Activated CD4-positive, alpha-beta memory T cell treated with anti-CD3 and anti-CD28 coated beads for 36 hours (primary cell): ENCODE measurements at places on chromosomes 2 and 18. TPM values are rescaled to one million over a fixed set of nuclear protein-coding genes. Genes with fewer than 3 reads are reported as not detected.

Gene SIX3
- total RNA-seq = not detected

Gene TSPYL6
- total RNA-seq = not detected

Gene SFTPB
- total RNA-seq = not detected

Gene CDKL4
- 0.14 TPM for total RNA-seq

Gene SIGLEC15
- total RNA-seq = not detected

Gene CNGA3
- total RNA-seq = not detected

Gene DCDC2C
- not detected for total RNA-seq

Gene TUBA3E
- not detected for total RNA-seq

Gene GPR39
- total RNA-seq = not detected

Gene GRHL1
- total RNA-seq = 1.1 TPM

Gene NEU2
- total RNA-seq = not detected

Gene PRSS56
- total RNA-seq = not detected

Gene RNU2-63P
- total RNA-seq = 25.7 TPM

- no peak for DNase-seq
- H3K27me3 ChIP-seq = no peaks in the 10 kb centered on the region
- H3K36me3 ChIP-seq = peaks cover 17% of the 10 kb centered on the region
- H3K27ac ChIP-seq = no peak overlapping the region
- peaks cover 17% of the 10 kb centered on the region for H3K4me1 ChIP-seq
- H3K4me3 ChIP-seq = no peak overlapping the region
Observed at GRCh38 chr2:225070811-225071210, 28.5 kb upstream of the DOCK10 start.

DNA sequence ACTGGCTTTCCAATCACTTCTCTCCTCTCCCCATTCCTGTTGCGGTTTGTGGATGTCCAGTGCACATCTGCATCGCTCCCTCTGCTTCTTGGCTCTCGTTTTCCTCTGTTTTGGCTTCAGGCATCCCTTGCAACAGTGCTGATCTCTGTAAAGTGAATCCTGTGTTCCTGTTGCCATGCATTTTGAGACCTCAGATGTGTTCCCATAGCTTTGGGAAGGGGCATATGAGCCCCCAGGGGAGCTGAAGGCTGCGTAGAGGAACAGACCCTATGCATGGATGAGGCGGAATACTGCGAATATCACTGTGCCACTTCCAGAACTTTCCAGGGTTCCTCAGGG is 168.4 kb upstream of the HAAO start:
- no peak for DNase-seq
- peaks cover 6% of the 10 kb centered on the region for H3K4me1 ChIP-seq
- no peak overlapping the region for H3K27ac ChIP-seq
- peaks cover 12% of the 10 kb centered on the region for H3K27me3 ChIP-seq

DNA sequence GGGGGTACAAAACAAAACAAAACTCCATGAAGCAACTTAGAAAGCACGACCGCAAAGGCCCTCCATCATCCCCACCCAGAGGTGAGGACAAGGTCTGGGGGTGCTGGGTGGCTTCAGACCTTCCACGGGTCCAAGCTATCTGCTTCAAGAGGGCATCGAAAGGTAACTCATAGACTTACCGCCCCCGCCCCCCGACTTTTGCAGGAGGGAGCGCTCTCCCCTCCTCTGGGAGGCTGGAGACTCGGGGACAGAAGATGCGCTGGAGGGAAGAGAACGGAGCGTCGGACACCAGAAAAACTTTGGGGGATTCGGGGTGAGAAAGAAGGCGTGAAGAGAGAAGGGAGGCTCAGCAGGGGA is 300 bp upstream of the STON1 start:
- H3K4me1 ChIP-seq = peaks cover 17% of the 10 kb centered on the region
- H3K27ac ChIP-seq = no peak overlapping the region
- peak overlapping the region; percentile 80 for H3K4me3 ChIP-seq
- peak; percentile 25 for DNase-seq

GRCh38 chr2:85590950-85591349 is 4.6 kb upstream of the RNF181 start:
- no peak for DNase-seq
- peaks cover 4% of the 10 kb centered on the region for H3K36me3 ChIP-seq
- no peak overlapping the region for H3K27ac ChIP-seq
- no peak overlapping the region for H3K4me3 ChIP-seq

- H3K27ac ChIP-seq = no peak overlapping the region
- H3K27me3 ChIP-seq = peaks cover 11% of the 10 kb centered on the region
- H3K36me3 ChIP-seq = no peaks in the 10 kb centered on the region
- DNase-seq = no peak
- H3K4me1 ChIP-seq = no peaks in the 10 kb centered on the region
Observed at GRCh38 chr2:221115944-221116343, 456.2 kb downstream of the EPHA4 start.

DNA sequence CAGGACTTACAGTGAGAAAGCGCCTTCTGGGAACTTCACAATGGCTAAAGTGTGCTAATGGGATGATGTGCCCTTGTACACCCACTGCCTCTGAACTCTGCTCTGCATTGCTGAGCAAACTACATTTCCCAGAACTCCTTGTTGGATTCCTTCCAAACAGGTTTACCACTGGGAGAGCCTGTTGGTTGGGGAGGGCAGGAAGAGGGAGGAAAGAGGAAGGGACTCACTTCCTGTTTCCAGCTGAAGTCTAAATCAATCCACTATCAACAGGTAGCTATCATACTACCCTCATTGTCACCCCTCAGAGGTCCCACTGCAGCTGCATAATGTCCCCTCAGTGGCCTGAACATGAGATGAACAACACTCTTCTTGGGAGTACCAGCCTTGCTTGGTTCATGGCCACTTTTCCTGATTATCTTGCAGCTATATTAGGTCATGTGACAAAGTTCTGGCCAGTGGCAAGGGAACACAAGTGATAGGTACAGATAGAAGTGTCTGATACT is 109.7 kb downstream of the MSH2 start:
- H3K36me3 ChIP-seq = no peaks in the 10 kb centered on the region
- no peak for DNase-seq
- no peak overlapping the region for H3K27ac ChIP-seq

GRCh38 chr2:12934146-12934756 is 217.5 kb downstream of the TRIB2 start:
- DNase-seq = no peak
- H3K4me3 ChIP-seq = no peak overlapping the region
- H3K27ac ChIP-seq = no peak overlapping the region
- H3K4me1 ChIP-seq = peaks cover 6% of the 10 kb centered on the region
- no peaks in the 10 kb centered on the region for H3K36me3 ChIP-seq
- no peaks in the 10 kb centered on the region for H3K27me3 ChIP-seq

- no peaks in the 10 kb centered on the region for H3K4me1 ChIP-seq
- H3K36me3 ChIP-seq = no peaks in the 10 kb centered on the region
Observed at GRCh38 chr2:126715576-126716406, 59.8 kb downstream of the GYPC start.

GRCh38 chr2:231531883-231532755 is 1.9 kb upstream of the NMUR1 start:
- H3K27me3 ChIP-seq = peaks cover 13% of the 10 kb centered on the region
- no peak overlapping the region for H3K27ac ChIP-seq
- H3K36me3 ChIP-seq = no peaks in the 10 kb centered on the region
- no peak overlapping the region for H3K4me3 ChIP-seq
- no peak for DNase-seq

DNA sequence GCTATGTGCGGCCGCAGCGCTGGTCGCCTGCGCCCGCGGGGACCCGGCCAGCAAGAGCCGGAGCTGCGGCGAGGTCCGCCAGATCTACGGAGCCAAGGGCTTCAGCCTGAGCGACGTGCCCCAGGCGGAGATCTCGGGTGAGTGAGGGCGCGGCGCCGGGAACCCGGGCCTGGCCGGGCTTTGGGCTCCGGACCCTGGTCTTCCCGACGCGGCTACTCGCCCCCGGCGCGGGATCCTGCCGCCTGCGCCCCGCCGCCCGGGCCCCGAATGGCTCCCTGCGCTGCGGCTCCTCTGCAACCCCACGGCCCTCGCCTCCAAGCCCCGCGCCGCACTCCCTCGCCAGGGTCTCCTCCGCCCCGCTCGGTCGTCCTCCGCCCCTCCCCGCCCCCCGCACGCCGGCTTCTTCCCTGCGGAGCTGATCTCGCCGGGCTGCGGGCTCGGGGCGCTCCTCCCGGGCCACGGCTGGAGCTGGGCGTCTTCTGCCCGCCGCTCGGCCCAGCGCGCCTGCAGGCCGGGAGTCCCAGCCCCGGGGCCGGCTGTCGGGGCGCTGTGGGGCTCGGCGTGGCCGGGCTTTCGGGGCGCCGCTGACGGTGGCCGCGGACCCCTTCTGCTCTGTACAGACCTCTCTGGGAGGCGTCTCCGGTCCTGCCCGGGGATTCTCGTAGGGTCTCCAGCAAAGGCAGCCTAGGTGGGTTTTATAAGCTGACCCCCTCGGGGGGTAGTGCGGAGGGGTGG is 652 bp downstream of the GPC1 start:
- DNase-seq = no peak
- H3K27ac ChIP-seq = no peak overlapping the region
- no peaks in the 10 kb centered on the region for H3K36me3 ChIP-seq
- H3K4me1 ChIP-seq = peaks cover 14% of the 10 kb centered on the region
- H3K27me3 ChIP-seq = peaks cover 24% of the 10 kb centered on the region
- peak overlapping the region; percentile 48 for H3K4me3 ChIP-seq

- no peaks in the 10 kb centered on the region for H3K36me3 ChIP-seq
- no peak overlapping the region for H3K4me3 ChIP-seq
- no peak overlapping the region for H3K27ac ChIP-seq
Observed at GRCh38 chr2:99940963-99941362, 201.4 kb downstream of the AFF3 start.

- peaks cover 36% of the 10 kb centered on the region for H3K4me1 ChIP-seq
- H3K27ac ChIP-seq = no peak overlapping the region
- no peaks in the 10 kb centered on the region for H3K36me3 ChIP-seq
Observed at GRCh38 chr2:173282795-173283545, 71.7 kb upstream of the CDCA7 start.

- H3K4me3 ChIP-seq = no peak overlapping the region
- DNase-seq = no peak
- no peak overlapping the region for H3K27ac ChIP-seq
- H3K27me3 ChIP-seq = no peaks in the 10 kb centered on the region
- H3K36me3 ChIP-seq = peaks cover 5% of the 10 kb centered on the region
- peaks cover 2% of the 10 kb centered on the region for H3K4me1 ChIP-seq
Observed at GRCh38 chr2:127048969-127049897, 57.7 kb downstream of the BIN1 start.

GRCh38 chr2:191226196-191226595 is 19.0 kb upstream of the MYO1B start:
- H3K36me3 ChIP-seq = no peaks in the 10 kb centered on the region
- H3K4me1 ChIP-seq = no peaks in the 10 kb centered on the region
- DNase-seq = no peak
- no peak overlapping the region for H3K4me3 ChIP-seq

GRCh38 chr2:174773215-174773614 is 8.9 kb upstream of the CHRNA1 start:
- H3K36me3 ChIP-seq = no peaks in the 10 kb centered on the region
- H3K27me3 ChIP-seq = no peaks in the 10 kb centered on the region
- no peak overlapping the region for H3K4me3 ChIP-seq
- no peak overlapping the region for H3K27ac ChIP-seq
- peaks cover 20% of the 10 kb centered on the region for H3K4me1 ChIP-seq
- no peak for DNase-seq
